Amniotic stem cell (primary cell): ENCODE measurements at places on chromosomes 6 and 20.

DNA sequence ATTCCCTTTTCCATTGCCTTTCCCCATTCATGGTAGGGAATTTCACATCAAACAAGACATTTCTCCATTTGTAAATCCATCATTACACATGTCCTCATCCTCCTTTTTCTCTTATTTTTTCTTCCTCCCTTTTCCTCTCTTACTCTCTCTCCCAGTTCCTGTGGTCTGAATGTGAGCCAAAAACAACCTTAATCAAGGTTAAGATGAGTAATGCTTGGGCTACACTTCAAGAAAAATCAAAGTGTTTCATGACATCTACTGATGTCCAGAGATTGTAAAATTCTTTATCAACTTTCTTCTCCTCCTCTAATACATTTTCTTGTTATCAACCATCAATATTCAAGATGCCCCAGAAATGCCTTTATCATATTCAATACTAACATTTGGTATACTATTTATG is 208.0 kb upstream of the PRND start:
- DNase-seq: no peak

- no peak for DNase-seq
These were observed 98.1 kb upstream of the ASCC3 start for GRCh38 chr6:100979267-100979666.

GRCh38 chr6:13304580-13305260 is 23.6 kb downstream of the TBC1D7 start:
- no peak for DNase-seq

DNA sequence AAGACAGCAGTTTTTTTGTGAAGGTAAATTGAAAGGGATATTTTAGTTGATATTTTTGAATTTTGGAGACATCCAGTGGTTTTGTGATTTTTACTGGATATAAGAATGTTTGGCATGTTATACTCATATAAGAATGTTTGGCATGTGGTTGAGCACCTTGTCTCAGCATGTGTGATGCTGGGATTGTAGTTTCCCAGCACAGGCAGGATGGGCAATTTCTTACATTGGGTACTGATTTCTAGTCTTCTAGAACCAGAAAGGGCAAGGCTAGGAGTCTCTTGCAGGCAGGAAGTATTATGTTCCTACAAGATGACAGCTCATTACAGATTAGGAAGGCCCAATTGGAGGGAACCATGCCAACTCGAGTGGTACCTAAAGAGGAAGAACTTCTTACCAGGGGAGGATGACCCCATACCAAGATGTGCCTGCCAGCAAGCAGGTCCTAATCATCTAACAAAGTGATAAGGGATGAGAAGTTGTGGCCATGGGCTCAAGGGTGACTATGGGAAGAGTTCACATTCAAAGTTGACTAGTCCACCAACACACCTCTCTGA is 377.8 kb downstream of the UTRN start:
- no peak for DNase-seq

DNA sequence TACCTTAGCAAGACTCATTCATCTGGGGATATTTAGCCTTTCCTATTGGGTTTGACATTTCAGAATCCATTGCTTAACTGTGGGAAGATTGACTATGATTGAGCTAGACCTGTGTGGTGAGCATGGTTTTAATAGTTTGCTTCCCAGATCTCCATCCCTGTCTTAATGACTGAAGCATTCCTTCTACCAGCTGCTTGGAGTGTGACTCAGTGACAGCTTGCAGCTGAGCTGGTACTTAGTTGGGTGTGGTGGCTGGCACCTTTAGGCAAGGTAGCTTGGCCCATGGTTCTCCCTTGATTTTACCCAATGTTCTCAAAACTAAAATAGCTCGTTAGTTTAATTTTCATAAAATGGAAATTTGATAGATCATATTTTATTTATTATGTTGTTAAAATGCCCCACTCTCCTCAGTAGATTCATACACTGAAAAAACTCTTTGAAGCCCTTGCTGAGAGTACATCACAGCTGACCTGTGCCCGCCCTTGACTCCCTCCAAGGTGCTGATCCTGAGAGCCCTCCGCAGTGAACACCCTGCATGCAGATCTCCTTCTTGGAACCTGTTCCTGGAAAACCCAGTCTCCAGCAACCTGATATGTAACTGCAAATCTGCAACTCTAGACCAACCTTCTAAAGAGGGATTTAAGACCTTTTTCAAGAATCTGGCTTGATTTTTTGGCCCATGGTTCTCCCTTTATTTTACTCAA is 19.1 kb downstream of the DOK5 start:
- DNase-seq: no peak

DNA sequence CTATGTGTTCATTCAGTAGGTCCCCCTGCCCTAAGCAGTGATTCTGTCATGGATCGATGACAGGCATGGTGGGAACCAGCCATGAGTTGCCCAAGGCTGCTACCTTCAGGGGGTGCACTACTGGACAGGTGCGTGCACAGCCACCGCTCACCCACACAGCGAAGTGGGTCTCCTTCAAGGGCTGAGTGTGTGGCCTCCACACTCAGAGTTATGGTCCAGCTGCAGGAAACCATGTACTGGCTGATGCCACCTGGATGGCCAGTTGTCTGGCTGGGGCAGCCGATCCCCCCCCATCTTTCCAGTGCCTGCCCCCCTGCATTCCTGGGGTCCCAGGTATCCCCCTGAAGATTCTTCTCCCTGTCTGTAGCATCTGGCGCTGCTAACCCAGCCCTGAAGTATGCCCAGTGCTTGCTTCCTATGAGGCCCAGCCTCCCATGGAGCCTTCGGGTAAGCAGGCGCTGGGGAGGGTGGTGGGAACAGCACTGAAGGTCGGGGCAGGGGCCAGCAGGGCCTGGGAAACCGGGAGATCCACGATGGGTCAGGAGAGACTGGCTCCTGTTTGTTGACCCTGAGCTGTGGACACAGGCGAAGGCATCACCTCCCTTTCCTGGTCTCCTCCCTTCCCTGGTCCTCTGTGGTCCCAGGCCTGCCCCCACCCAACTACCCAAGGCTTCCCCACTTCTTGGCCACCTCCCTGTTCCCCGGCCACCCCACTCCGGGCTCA is 106.0 kb downstream of the VEGFA start:
- DNase-seq: no peak

GRCh38 chr6:34389034-34389433 is 3.4 kb downstream of the NUDT3 start:
- no peak for DNase-seq
